ENCODE measurements at places on chromosomes 4 and X.

DNA sequence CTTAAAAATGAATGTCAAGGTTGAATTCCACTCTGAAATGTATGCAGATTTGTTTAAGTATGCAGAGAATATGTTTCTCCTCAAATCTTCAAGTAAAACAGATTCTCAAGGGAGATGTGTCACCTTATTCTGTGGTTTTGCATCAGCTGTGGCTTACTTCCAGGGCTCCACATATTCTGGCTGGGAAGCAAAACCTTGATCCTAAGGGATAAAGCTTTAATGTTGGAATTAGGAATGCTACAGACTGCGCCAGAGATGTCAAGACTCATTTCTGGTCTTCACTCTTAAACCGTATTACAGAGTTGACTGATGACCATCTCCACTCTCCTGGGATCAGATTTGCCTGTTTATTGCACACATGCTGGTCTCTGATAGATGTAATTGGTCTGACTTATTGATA, 143.9 kb upstream of the DIPK2B start:
- DNase-seq, result no peak

DNA sequence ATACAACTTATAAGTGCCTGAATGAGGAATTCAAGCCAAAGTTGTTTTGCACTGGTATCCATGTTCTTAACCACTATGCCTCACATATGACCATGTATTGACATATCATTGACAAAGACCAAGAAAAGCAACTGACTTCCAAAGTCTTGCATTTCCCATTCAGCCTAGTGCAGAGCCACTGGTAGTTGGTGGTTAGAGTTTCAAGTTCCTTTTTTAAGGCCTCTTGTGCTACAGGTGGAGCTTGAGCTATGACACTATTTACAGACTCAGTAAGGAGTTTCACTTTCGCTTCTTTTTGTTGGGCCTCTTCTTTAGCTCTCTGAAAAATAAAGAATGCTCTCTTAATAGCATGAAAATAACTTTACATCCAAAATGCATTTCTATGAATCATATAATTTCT, 763.0 kb downstream of the DMD start:
- no peak for DNase-seq

DNA sequence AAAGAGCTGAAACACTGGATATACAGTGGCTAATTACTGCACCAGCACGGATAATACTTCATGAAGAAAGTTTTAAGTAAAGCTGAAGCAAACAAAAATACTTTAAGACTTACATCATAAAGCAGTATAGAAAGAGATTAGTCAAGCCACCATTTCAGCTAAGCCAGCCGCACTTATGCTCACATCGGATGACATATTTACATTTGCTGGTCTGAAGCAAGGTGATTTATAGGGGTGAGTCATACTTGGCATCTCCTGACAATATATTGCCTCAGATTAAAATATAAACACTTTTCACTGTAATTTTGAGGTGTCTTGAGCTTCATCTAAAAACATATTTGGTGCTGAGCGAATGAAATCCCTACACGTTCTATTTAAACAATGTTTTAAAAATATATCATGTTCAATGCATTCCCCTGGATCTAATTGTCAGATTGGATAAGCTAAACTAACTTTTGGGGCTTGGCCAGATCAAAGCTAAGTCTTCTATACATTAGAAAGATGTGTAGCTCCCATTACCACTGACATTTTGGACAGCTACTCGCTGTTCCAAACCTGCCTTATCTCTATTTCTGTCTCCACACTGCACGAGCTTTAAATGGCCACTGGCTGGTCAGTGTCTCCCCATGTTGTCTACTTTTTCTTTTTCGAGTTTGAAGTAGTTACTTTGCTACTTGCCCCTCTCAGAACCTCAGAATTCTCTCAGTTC, 103.2 kb downstream of the VCX2 start:
- no peak for DNase-seq

DNA sequence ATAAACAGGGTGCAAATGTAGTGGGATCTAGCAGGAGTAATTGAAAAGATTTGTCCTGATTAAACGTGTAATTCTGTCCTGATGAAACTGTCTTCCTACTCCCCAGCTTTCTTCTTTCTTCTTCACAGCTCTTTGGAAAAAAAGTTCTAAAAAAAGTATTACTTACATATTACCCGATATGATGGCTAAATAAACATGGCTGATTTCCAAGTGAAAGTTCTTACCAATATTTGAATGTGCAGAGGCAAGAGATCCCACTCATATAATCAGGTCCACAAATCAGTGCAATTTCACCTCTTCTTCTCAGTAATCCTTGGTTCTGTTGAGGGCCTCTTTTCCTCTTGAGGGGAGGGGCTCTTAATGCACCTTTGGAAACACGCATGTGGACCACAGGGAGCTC, 78.7 kb downstream of the ZNF827 start:
- DNase-seq, result no peak

- DNase-seq, result no peak
Observed at GRCh38 chrX:14420841-14421240, 108.5 kb upstream of the GLRA2 start.

DNA sequence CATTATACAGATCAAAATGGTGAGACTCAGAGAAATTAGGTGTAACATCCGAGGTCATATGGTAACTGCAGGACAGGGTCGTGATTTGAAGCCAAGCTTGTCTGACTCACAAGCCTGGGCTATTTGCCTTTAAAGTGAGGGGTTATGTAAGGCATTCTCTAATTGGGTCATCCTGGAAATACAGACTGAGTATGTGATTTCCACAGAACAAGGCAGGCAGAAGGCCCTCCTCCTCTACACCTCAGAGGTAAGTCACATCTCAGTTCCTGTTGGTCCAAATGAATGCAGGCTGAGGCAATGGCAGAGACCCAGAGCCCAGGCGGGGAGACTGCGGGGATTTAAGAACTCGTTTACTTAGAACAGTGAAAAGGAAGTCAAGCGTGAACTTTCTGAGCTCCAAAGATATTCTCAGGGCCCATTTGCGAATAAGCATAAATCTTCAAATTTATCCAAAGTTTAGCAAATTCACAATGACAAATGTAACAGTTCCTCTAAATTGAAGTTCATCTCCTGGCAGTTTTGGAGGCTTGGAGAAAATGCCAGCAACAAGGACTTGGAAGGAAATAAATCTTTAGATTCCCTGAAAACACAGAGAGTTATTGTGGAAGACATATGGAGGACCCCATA, 153.3 kb downstream of the LDB2 start:
- DNase-seq, result no peak

GRCh38 chr4:31655328-31655727, 935.2 kb downstream of the PCDH7 start:
- no peak for DNase-seq

DNA sequence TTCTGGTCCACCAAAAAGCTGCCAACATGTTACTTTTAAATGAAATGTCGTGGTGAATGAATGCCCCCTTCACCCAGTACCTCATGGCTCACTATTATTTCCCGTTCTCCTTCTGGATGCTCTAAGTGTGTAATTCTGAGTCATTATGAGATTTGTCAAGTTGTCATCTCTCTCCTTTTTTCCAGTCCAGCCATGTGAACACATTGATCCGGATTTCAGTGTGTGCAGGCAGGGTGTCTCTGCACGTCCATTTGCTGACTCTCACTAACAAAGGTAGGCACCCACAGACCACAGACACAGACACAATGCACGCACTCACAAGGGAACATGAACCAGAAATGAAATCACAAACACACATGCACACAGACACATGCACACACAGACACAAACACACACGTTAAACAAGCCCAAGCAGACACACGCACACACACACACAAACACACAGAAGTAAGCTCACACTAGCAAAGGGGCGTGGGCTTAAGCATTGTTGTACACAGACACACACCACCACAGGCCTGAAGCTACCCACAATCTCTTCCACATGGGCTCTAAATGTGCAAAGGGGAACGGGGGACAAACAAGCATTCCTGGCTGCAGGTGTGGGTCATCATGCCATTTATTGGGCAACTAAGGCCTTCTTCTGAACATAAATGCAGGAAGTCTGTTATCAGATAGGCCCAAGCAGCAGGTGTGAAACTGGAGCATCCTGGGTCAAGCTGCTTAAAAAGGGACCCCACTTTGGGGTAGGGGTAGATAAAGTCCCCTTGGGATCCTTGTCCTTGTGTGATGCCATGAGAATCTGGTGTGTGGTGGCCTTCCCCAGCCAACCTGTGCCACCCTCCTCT, 58.1 kb downstream of the NBDY start:
- DNase-seq, result no peak

- no peak for DNase-seq
Observed at GRCh38 chr4:110625576-110626257, 2.8 kb upstream of the PITX2 start.

GRCh38 chr4:3416270-3416669, 25.5 kb upstream of the HGFAC start:
- DNase-seq, result no peak

DNA sequence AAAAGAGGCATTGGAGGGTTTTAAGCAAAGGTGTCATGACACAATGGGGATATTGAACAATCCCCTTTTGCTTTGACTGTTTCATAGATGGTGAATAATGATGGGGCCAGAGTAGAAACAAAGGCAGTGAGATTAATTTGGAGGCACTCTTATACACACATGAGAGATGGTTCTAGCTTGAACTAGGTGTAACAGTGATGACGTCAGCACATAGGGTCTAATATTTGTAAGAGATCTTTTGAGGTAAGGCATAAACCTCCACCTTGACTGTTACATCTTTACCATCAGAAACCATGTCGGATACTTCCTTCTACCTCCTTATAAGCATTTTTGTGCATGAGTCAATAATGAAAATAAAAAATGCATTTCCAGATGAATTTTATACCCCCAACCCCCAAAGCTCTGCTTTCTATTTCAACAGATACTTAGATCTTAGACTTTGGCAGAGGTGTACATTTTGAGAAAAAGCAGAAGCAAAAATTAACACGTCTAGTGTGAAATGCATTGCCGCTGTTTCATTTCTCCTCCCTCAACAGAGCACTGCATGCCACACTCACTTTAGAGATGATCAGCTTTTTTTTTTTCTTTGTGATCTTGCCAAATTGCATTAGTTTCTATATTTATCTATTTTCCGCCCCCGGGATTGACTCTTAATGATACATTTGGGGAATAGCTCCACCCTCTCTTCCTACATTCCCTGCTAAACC, 87.2 kb downstream of the HS3ST1 start:
- DNase-seq, result no peak

- DNase-seq, result no peak
Observed at GRCh38 chr4:52552778-52553177, 106.3 kb downstream of the USP46 start.

- DNase-seq, result no peak
Observed at GRCh38 chr4:113639326-113639725, 122.2 kb downstream of the CAMK2D start.

- no peak for DNase-seq
Observed at GRCh38 chr4:184387351-184387750, 87.0 kb downstream of the IRF2 start.

GRCh38 chr4:141560056-141560455, 76.3 kb upstream of the IL15 start:
- DNase-seq, result no peak

GRCh38 chr4:137509855-137510282, 22.4 kb downstream of the PCDH18 start:
- no peak for DNase-seq

DNA sequence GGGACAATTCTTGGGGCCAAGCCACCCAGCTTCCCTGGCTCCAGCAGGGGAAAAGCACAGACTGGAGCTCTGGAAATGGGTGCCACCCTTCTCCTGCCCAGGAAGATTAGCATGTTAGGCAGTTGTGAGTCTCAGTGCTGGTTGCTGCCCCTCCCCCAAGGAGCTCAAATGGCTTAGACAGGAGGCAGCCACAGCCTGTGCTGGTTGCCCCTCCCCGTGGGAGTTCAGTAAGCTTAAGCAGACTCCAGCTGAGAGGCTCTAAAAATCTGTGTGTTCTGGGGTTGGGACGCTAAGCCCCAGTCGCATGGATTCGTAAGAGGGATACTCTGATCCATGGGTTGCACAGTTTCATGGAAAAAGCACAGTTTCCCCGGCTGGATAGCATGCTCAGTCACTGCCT, 92.7 kb upstream of the NDST3 start:
- DNase-seq, result no peak

DNA sequence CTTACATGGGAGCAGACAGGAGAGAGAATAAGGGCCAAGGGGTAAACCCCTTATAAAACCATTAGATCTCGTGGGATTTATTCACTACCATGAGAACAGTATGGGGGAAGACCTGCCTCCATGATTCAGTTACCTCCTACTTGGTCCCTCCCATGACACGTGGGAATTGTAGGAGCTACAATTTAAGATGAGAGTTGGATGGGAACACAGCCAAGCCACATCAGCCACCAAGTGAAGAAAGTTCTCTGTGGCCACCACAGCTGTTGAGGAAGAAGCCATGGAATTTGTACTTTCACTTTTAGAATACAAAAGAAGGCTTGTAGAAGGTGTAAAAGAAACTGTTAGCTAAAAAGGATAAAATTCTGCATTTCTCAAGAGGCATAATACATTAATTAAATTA, 67.0 kb upstream of the CXorf51A start:
- DNase-seq, result no peak

DNA sequence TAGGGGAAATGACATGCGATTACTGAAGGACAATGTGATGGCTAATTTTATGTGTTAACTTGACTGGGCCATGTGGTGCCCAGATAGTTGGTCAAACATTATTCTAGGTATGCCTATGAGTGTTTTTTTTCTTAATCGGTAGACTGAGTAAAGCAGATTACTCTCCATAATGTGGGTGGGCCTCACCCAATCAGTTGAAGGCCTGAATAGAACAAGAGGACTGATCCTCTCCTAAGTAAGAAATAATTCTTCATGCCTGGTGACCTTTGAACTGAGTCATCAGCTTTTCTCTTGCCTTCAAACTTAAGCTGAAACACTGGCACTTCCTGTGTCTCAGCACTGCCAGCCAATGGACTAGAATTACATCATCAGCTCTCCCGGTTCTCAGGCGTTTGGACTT, 164.0 kb upstream of the FGF13 start:
- no peak for DNase-seq

GRCh38 chrX:13506574-13506973, 62.8 kb upstream of the EGFL6 start:
- DNase-seq, result peak; percentile 43

GRCh38 chrX:10906866-10907265, 204.3 kb upstream of the HCCS start:
- DNase-seq, result no peak

DNA sequence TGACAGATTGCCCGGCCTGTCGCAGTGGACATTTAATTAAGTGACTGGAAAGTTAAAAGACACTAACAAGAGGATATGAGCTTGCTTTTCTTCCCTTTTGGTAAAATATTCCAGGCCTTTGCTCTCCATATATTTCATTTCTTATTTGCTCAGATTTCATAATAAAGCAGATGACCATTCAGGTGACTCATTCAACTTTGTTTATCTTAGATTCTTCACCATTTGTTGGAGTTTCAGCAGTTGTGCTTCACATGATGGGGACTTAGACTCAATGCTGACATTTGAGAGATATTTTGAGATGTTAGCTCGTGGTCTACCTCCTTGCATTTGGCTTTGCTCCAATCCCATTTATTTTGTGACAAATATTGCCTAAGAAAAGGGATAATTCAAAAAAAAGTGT, 312.2 kb downstream of the ARHGAP24 start:
- no peak for DNase-seq

- DNase-seq, result no peak
Observed at GRCh38 chr4:108547682-108548081, 72.7 kb upstream of the RPL34 start.

Measured in activated CD4-positive, alpha-beta T cell treated with anti-CD3 and anti-CD28 coated beads, Interleukin-2, amount 50 U/mL, for 4 hours (primary cell).